CD4-positive, alpha-beta T cell treated with Interleukin-10 for 1 hour (primary cell): ENCODE measurements at places on chromosomes 6 and 20.
A peak's percentile ranks its signal among the peaks of the same experiment; 100 is the strongest.

DNA sequence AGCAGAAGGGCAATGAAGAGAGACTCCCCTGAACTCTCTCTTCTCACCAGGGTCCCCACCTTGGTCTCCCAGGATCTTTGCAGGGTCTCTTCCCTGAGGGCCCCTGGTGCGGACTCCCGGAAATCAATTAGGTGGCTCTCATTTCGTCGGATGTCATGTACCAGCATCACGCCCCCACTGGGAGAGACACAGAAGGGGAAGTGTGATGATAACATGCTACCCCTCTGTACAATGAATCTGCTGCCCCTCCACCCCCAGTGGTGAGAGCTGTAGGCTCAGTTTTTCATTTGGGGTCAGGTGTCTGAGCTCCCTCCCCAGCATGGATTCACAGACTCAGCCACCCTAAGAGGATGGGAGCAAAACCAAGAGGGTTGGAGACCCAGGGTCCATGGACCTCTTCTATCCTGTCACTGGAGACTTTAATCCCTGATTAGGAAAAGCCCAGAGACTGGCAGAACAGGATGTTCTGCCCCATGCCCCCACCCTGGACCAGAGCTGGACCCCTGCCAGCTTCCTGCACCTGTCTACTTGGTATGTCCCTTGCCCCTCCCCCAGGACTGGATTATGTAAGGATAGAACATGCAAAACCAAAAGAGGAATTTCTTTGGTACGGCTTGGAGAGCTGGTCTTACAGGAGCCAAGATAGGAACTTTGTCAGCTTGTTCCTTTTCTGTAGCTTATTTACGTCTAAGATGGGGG, 11.1 kb downstream of the GGT7 start:
- DNase-seq = no peak

DNA sequence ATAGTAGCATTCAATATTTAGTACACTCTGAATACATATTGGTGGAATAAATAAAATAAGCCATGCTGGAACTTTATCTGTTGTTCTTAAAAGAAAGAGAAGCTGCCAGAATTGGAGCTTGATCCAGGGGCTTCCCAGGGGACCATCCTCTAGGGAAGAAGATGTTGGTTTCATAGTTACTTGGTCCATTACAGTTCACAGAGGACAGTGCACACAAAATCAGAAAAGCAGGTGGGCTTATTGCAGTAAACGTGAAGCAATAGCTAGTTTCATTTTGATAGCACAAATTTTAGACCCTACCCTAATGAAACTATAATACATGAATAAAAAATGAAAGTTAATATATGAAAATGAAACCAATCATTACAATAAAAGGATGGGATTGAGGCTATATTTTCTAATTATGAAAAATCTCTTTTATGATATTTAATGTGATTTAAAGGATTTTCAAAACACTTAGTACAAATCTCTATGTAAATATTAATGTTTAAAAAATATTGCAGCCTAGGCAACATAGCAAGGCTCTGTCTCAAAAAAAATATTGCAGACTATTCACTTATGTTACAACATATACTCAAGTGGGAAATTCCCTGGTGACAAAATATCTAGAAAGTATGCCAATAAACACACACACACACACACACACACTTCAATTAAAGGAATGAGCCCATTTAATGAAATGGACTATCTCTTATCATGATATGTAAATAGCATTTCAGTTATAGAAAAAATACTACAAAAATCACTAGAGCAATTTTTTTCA, 227.0 kb upstream of the MARCKS start:
- DNase-seq = peak; percentile 19

DNA sequence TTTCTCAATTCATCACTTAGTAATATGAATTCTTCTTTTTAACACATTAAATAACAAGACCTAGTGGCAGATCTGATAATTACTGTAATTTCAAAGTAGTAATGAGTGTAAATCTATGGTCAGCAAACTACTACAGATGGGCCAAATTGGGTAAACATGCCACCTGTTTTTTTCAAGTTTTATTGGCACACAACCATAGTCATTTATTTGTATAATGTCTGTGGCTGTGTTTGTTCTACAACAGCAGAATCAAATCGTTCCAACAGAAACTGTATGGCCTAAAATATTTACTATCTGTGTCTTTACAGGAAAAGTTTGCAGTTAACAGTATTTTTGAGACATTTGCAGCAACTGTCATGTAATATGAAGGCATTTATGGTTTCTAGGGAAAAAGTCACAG, 86.1 kb upstream of the EYA2 start:
- DNase-seq = no peak

GRCh38 chr6:10177704-10178103, 237.2 kb downstream of the TFAP2A start:
- DNase-seq = no peak

DNA sequence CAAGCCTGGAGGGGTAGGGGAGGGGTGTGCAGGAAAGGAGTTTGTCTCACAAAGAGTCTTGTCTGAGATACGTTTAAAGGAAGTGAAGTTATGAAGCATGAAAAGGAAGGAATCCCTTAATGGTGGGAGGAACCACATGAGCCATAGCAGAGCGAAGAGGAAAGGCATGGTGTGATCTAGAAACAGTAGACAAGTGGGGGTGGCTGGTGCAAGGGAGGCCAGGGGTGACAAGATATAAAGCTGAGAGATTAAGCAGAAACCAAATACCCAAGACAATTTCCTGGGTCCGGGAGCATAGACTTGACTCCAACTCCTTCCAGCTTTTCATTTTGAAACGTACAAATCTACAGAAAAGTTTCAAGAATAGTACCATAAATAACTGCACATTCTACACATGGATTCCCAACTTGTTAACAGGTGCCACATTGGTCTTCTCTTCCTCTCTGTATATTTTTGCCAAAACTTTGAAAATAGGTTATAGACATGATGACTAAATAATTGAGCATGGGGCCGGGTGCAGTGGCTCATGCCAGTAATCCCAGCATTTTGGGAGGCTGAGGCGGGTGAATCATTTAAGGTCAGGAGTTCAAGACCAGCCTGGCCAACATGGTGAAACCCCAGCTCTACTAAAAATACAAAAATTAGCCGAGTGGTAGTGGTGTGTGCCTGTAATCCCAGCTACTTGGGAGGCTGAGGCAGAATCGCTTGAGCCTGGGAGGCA, 211.6 kb downstream of the SLC24A3 start:
- DNase-seq = no peak

DNA sequence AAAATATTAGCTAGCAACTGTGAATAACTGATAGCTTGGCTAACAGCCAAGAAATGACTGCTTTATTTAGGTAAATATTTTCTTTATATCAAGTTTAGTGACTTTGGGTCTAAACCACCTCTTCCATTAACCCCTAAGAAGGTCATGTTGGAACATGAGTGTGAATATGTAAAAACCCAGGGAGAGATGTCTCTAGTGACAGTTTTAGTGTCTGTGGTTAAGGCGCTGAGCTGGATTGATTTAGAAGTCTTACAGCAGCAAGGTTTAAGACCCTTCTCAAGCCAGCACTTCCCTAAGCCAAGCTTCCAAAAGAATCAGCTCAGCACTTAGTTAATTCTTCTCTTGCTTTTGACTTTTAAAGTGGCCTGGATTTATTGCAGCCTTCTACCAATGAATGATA, 11.4 kb upstream of the SIRT5 start:
- no peak for DNase-seq

GRCh38 chr20:51118216-51118615, 95.3 kb upstream of the KCNG1 start:
- no peak for DNase-seq

DNA sequence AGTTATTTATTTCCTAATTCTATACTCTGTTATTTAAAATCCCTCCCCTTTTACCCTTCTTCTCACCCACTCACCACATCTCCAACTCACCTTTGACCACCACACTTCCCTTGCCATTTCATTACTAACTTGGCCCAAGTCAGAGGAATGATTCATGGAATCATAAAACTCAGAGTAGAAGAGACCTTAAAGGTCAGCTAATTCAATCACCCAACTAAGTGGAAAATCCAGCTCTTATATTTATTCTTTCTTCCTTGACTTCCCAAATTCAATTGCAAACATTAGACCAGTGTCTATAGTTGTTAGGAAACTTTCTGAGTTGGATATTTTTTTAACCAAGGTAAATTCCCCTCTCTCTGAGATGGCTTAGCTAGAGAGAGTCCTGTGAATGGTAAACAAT, 26.5 kb upstream of the HEY2 start:
- no peak for DNase-seq

DNA sequence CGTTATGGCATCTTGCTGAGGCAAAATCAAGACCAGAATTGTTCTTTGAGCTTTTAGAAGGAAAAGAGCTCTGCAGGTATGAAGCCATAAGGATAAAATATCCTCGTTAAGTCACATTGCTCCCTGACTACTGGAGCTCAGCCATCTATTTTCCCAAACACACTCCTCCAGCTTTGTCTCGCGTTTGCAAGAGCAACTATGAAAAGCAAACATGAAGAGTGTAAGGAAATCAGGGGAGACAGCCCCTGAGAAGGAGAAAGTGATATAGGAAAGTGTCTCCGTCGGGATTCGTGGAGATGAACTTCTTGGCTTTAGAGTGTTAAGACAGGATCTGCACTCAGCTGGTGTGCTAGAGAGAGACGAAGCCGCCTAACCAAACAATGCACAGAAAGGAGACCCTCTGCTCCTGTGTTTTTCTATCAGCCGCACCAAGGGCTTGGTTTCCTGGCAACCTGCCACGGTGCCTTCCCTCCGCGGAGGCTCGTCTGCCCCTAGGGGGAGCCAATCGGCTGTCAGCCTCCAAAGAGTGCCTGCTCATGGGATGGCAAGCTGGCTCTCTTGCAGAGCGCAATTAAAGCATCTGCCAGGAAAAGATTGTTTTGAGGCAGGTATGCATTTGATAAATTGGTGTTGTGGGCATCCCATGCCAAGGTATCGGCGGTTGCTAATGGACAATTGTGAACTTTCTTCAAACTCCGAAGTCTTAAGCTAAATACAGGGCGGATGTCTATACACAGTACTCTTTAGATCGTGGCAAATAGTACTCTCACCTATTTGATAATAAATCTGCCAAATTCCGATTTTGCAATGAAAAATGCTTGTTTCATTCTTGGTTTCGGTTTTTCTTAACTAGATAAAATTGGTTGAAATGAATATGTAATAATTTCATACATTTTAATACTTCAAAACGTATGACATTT, 603.2 kb downstream of the RNF144B start:
- DNase-seq = no peak

- DNase-seq = no peak
These were observed 2.9 kb downstream of the MPC1 start for GRCh38 chr6:166379800-166380199.

GRCh38 chr6:115120391-115120790, 777.6 kb upstream of the HS3ST5 start:
- DNase-seq = no peak

DNA sequence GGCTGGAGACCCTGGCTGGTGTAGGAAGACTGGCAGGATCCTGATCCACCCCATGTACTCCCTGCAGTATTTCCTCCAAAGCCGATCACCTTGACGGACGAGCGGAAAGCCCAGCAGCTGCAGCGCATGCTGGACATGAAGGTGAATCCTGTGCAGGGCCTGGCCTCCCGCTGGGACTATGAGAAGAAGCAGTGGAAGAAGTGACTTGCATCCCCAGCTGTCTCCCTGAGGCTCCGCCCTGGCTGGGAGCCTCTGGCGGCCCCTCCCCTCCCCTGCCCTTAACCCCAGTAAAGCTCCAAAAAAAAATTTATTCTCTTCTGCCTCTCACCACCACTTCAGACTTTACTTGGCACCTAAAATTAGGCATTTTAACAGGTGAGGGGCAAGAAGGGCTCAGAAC, 7.0 kb downstream of the COX4I2 start:
- DNase-seq = no peak

DNA sequence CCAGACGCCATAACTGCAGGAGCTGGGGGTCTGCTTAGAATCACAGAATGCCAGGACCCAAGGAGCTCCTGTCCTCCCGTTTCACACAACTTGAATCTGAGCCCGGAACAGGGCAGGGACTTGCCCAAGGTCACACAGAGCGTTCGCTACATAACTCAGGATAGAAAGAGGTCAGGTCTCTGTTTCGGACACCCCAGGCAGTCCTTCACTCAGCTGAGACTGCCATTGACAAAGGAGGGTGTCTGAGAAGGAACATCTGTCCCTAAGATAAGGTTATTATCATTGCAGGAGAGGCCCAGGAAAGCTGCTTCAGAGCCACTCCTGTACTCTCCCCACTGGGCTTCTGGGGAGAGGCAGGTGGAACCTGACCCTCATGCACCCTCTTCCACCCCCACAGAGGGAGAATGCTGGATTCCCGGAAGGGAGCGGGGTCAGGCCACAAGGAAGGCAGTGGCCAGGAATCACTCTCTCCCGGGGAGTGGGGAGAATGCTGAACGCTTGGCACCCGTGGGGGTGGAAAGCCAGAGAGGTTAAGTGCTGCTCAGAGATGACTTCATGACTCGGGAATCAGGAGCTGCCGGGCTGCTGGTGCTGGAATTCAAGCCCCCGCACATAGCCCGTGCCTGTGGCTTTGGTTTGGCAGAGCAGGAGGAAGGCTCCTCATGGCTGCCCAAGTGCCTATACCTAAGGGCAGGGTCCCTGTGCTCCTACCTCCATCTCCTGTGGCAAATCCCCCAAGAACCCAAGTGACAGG, 10.7 kb downstream of the SDC4 start:
- DNase-seq = no peak

DNA sequence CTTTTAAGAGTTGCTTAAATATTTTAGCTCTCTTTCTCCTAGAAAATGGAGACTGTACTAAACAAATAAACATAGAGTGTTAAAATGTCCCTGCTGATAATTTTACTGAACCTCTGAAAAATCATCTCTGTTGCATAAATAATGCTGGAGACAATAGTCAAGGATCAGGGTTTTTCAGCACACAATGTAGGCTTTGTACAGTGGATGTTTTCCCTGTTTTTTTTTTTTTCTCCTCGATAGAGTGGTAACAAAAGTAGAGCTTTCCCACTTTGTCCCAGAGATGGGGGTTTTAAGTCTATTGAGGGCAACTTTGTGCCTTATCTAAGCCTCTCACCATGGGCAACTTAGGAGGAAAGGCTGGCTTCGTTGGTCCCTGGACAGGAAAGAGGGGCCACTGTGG, 222.6 kb upstream of the HDDC2 start:
- no peak for DNase-seq
